Activated T-cell treated with anti-CD3 and anti-CD28 coated beads, Interleukin-2, amount 50 U/mL, for 4 hours (primary cell): ENCODE measurements at places on chromosomes 13 and 19.

DNA sequence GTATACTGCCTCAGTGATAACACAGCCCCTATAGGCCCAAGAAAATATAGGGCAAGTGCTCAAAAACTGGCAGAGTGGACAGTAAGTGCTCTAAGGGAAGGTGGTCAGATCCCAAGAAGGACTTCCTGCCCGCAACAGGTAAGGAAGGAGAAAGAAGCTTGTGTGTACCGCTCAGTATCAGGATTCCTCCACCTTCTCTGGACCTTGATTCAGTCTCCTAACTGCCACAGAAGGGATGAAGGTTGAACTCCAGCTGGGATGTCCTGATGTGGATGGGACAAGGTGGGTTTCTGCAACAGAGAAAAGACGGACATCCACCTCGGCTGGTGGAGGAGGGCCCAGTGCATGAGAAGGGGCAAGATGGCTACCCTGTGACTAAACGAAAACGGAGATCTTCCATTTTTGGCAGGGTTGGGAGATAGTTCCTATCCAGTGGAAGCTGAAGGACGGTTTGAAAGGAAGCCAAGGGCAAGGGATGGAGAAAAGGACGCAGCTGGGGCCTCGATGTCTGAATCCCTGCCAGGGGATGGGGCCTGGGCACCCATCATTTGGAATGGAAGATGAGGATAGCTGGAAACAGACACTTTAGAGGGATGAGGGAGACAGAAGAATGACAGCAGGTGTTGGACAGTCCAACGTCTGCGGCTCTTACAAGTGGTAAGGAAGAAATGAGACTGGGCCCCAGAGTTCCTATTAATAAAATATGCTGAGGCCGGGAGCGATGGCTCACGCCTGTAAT is 1.3 kb upstream of the ATF5 start:
- no peak for DNase-seq

DNA sequence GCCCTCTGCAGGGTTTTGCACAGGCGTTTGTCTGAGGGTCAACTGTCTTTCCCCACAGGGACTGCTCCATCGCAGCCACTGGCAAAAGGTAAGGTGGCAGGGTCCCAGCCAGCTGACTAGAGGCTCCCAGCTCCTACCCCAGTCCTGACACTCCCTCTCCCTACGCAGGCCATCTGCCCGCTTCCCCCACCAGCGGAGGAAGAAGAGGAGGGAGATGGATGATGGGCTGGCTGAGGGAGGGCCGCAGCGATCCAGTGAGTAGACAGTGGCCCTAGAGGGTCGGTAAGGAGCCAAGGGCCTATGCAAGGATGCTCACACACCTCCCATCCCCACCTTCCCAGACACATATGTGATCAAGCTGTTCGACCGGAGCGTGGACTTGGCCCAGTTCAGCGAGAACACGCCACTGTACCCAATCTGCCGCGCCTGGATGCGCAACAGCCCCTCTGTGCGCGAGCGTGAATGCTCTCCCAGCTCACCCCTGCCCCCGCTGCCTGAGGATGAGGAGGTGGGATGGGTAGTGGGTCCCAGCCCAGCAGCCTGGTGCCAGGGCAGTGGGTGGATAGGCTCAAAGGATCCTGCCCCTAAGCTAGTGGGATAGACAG is 4.0 kb downstream of the HSPB6 start:
- DNase-seq: no peak

DNA sequence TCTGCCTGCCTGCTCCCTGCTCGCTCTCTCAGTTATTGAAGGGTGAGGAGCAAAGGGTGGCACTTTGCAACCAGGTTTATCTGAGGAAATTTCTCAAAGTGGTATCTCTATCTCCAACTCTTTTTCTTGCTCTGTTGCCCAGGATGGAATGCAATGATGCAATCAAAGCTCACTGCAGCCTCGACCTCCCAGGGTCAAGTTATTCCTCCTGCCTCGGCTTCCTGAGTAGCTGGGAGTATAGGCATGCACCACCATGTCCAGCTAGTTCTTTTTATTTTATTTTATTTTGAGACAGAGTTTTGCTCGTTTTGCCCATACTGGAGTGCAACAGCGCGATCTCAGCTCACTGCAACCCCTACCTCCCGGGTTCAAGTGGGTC is 4.9 kb downstream of the ACTMAP start:
- DNase-seq: no peak

DNA sequence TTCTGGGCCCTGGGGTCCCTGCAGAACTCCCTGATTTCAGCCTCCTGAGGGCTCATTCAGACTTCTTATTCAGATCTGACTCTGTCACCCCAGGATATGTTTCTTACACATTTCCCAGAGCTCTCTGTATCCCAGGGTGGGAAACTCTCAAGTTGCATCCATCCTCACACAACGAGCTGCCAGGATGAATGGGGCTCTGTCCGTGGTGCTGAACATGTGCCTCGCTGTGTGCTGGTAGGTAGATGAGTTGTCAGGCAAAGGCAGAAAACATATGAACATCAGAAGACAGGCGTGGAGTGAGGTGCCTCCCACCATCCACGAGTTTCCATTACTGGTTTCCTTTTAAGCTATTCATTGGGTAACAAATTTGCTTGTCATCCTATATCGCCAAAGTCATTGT is 11.4 kb upstream of the IGFL1 start:
- DNase-seq: no peak

GRCh38 chr19:46080561-46080960 is 39.8 kb upstream of the IGFL4 start:
- DNase-seq: no peak

- DNase-seq: peak; percentile 5
These were observed 103.7 kb upstream of the EDNRB start for GRCh38 chr13:78022164-78022877.

DNA sequence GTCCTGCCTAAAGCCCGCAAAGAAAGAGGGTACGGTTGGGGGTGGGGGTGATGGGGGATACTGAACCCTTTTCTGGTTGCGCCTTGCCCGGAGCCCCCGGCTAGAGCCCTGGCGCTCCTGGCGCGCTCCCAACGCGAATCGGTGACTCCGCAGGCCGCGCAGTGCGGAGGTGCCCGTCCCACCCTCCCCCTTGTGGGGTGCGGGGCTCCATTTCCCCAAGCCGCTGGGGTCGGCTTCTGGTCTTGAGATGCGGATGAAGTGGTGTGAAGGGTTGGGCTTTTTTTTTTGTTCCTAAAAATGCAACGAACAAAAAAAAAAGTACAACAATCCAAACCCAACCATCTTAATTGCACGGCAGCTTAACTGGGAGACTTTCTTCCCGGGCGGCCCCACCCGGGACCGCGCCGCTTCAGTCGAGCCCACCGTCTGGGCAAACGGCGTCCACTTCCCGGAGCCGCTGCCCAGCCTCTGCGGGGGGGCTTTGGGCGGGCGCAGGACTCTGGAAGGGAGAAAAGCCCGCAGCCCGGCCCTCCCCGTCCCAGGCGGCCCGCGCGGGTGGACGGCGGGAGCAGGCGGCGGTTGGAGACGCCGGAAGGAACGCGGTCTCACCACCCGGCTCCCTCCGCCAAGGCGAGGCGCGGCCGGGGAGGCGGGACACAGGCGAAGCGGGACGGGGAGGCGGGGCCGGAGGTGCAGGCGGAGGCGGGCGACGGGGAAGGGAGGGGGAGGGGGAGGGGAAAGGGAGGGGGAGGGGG is 504 bp upstream of the TRIM13 start:
- DNase-seq: peak; percentile 84

- DNase-seq: no peak
These were observed 28.4 kb downstream of the MCF2L start for GRCh38 chr13:112997188-112998130.

DNA sequence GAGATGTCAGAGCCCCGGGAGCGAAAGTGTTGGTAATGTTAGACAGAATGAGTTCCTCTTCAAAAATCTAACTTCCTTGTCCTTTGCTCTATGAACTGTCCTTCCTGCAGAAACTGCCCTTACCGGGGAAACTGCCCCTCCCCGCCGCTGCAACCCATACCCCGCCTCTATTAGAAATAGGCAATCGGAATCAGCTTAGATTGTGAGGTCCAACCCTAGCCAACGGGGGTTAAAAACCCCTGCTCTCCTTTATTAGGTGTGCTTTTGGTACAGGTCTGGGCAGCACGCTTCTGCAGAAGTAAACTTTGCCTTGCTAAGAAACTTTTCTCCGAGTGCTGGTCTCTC is 11.5 kb upstream of the CAPNS1 start:
- no peak for DNase-seq

GRCh38 chr13:113742445-113743120 is 16.4 kb upstream of the TMEM255B start:
- no peak for DNase-seq

DNA sequence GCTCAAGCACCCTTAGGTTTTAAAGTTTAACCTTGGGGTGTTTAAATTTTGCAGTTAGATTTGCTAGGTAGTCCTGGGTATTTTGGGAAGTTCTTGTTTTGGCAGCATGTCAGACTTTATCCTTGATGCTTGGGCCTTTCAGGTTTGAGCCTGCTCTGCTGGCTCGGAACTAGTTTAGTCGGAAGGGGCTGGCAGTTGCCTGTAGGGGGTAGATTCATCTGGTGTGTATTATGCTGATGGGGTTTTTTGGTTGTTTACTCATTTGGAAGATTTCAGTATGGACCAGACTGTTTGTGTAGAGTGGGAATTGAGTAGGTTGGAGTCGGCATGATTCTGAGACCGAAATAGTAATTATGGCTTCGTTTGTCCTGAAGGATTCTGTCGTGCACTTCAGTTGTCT is 15.1 kb downstream of the ILF3 start:
- DNase-seq: no peak

- DNase-seq: no peak
These were observed 210.1 kb downstream of the MAB21L1 start for GRCh38 chr13:35266412-35266811.

DNA sequence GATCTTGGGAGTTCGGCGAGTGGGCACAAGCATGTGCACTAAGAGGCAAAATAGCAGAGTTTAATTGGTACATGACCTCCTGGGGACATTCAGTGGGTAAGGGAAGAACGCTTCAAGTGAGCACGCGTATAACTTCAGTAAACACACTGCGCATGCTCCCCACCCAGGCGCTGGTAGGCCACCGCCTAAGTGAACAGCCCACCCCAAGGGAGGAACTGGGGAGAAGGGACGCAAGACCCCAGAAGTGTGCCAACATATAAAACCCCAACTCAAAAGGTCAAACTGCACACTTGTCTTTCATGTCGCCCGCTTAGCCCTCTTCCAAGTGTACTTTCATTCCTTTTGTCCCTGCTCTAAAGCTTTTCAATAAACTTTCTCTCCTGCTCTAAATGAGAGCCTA is 10.5 kb upstream of the NTN5 start:
- peak; percentile 13 for DNase-seq

DNA sequence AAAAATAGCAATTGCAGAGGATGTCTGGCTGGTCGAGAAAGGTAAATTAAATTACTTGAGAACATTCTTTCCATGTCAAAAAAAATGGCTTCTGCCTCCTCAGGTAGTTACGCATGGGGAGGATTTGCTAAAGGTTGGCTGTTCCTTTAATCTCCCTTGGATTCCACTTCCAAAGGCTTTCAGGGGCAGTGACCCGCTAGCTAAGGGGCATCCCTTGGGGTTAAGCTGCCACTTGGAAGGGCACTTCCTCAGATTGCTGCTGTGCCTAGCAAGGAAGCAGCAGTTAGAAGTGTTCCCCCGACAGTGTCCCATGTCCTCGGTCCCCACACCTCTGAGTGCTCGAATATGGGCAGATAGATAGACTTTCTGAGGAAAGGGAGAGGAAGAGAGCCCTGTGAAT is 108.5 kb downstream of the RGCC start:
- DNase-seq: no peak

DNA sequence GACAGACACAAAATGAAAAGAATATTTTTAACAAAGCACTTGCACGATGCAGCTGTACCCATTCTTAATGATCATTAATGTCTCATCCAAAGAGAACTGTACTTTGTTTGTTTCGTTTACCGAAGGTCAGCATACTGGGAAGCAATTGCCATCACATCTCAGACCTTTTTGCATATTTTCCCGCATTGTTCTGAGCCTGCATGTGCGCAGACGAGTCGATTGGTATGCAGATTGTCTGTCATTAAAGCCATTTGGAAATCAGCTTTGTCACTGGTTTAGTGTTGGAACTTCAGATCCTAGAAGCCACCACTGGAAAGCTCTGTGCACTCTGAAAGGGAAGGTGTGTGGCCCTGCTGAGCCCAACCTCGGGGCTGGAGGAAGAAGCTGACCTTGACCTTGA is 15.6 kb downstream of the SPACA7 start:
- no peak for DNase-seq

DNA sequence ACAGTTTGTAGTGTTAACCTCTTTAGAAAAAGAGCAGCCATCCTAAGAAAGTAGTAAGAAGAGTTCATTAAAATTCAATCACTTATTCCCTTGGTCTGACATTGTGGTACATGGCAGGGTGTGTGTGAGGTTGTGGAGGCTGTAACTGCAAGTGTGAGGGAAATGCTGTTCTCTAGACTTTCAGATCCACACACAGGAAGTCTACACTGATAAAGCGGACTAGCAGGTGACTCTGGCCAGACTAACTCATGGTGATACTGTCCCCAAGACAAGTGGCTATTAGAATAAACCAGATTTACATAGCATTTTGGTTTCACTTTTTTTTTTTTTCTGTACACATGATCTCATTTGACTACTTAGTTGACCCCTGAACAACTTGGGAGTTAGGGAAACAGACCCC is 10.0 kb downstream of the MTIF3 start:
- DNase-seq: no peak

- no peak for DNase-seq
These were observed 1670.4 kb upstream of the SPRY2 start for GRCh38 chr13:82011355-82011754.

GRCh38 chr13:89514534-89515312 is 1832.8 kb upstream of the MIR17HG start:
- DNase-seq: no peak

GRCh38 chr13:28245465-28245864 is 107.1 kb downstream of the PAN3 start:
- no peak for DNase-seq

DNA sequence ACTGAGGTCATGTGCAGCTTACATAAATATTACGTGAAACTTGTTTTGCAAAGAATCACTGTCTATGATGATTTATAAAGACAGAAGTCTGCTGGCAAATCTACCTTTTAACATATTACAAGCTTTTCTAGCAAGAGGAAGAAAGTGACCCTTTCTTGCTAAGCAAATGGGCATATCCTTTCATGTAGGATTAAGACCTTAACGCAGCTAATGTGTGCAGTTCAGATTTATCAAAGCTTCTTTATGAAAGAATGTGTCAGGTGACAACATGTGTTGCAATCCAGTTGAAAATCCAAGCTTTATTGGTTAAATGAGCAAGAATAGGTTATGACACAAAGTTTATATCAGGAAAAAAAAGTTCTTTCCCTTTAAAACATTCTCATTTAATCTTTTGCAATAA is 115.6 kb upstream of the NBEA start:
- DNase-seq: no peak

GRCh38 chr13:38900188-38900587 is 90.4 kb downstream of the STOML3 start:
- DNase-seq: no peak

- DNase-seq: peak; percentile 26
These were observed 17.8 kb downstream of the SPC24 start for GRCh38 chr19:11137542-11138384.

- no peak for DNase-seq
These were observed 634.6 kb upstream of the ARGLU1 start for GRCh38 chr13:107202371-107203023.

GRCh38 chr13:101739382-101740178 is 287.1 kb downstream of the ITGBL1 start:
- no peak for DNase-seq
